Activated CD8-positive, alpha-beta T cell treated with anti-CD3 and anti-CD28 coated beads, Interleukin-2, amount 10 ng/mL, durations not matched to agents 7 days and 5 days (primary cell): ENCODE measurements at places on chromosomes 4 and X. TPM values are rescaled to one million over a fixed set of nuclear protein-coding genes. Genes with fewer than 3 reads are reported as not detected.

DNA sequence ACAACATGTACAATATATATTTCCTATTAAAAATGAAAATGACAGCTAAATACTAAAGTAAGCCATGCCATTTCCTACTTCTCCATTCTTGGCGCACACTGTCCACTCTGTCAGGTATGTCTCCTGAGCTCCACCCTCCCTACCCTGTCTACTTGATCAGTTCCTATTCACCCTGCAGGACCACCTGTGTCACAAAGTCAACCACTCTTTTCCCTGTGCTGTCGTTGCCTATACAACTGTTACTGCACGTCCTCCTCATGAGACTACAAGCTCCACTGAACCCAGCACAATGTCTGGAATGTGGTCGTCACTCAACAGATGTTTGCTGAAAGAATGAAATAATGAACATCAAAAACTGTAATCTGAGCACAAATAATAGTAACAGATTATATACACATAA, 54.9 kb downstream of the SLC9A7 start:
- no peaks in the 10 kb centered on the region for H3K27me3 ChIP-seq
- no peak overlapping the region for H3K4me3 ChIP-seq
- no peaks in the 10 kb centered on the region for H3K36me3 ChIP-seq
- DNase-seq, result no peak
- H3K4me1 ChIP-seq, result peaks cover 30% of the 10 kb centered on the region

GRCh38 chr4:7763788-7764187, 175.9 kb downstream of the AFAP1 start:
- H3K4me3 ChIP-seq, result no peak overlapping the region
- no peak for DNase-seq
- no peaks in the 10 kb centered on the region for H3K36me3 ChIP-seq
- peaks cover 23% of the 10 kb centered on the region for H3K4me1 ChIP-seq
- H3K27me3 ChIP-seq, result no peaks in the 10 kb centered on the region
- H3K27ac ChIP-seq, result no peak overlapping the region

DNA sequence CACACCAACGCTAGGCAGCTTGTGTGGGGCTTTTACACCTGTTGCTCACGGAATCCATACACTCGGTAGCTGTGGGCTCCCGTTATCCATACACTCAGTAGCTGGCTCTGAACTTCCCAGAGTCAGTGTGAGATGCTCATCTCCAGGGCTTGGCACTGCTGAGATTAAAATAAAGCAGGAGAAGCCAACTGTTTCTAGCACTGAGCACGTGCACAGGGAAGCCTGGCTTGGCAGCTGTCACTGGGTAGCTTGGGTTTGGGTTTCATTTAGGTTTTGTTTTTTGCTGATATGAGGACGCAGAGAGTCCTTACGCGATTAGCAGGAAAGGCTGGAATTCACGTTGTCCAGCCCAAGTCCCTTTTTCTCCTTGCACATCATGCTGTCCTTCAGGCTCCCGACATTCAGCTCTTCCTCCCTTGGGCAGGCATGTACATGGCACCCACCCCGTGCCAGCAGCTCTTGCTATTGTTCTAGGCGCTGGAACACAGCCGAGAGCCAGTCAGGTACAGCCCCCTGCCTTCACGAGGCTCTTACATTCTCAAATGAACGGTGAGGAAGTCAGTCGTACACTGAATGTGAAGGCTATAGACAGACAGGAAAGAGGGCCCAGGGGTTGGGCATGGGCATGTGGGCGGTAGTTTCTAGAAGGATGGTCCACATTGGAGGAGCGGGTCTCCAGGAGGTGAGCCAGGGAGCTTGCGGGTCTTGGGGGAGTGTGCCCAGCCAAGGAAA, 25.9 kb downstream of the NSG1 start:
- peaks cover 5% of the 10 kb centered on the region for H3K36me3 ChIP-seq
- DNase-seq, result no peak

- H3K27me3 ChIP-seq, result peaks cover 74% of the 10 kb centered on the region
- H3K36me3 ChIP-seq, result no peaks in the 10 kb centered on the region
- H3K27ac ChIP-seq, result no peak overlapping the region
Measured at GRCh38 chr4:122827879-122828601, 1.4 kb downstream of the FGF2 start.

GRCh38 chrX:17370191-17370590, 4.8 kb upstream of the NHS start:
- H3K36me3 ChIP-seq, result no peaks in the 10 kb centered on the region
- H3K27me3 ChIP-seq, result peaks cover 15% of the 10 kb centered on the region
- H3K4me3 ChIP-seq, result no peak overlapping the region
- no peaks in the 10 kb centered on the region for H3K4me1 ChIP-seq
- DNase-seq, result no peak

DNA sequence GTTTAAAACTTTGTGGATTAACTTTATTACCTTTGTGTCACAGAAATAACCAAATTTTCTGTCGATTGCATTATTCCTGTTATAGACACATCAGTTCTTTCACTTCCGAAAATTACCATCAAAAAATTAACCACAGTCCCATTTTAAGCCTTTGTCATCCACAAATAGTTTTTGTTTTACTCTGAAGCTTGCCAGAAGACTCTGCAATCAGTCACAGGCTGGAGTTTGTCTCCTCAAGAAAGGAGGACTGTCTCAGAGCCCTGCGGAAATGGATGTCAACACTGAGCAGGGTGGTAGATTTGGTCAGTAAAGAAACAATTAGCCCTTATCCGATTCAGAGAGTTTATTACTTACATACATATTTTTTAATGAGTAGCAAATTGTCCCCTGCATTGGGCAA, 20.1 kb upstream of the TCEAL4 start:
- H3K4me3 ChIP-seq, result no peak overlapping the region
- H3K4me1 ChIP-seq, result no peaks in the 10 kb centered on the region
- H3K27ac ChIP-seq, result no peak overlapping the region
- peaks cover 5% of the 10 kb centered on the region for H3K27me3 ChIP-seq
- no peak for DNase-seq

GRCh38 chrX:139803224-139803623, 95.3 kb upstream of the MCF2 start:
- no peak overlapping the region for H3K4me3 ChIP-seq
- H3K27me3 ChIP-seq, result no peaks in the 10 kb centered on the region
- H3K4me1 ChIP-seq, result no peaks in the 10 kb centered on the region

DNA sequence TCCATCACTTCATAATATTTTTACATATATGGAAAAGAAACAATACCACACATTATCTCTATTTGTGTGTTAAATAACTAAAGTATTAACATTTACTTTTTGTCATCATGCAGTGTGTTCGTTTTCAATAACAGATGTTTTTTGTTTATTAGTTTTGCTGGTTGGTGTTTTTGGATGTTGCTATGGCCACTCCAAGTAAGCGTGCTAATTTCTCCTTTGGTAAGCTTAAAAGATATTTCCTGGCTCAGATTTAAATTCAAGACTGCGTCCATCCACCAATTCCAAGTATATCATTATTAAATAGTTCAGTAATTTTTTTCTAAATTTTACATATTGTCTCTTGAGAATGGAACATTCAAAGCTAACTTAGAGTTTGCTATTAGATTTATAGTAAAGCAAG, 235.4 kb upstream of the IL1RAPL1 start:
- no peaks in the 10 kb centered on the region for H3K4me1 ChIP-seq
- H3K27ac ChIP-seq, result no peak overlapping the region
- no peak overlapping the region for H3K4me3 ChIP-seq

DNA sequence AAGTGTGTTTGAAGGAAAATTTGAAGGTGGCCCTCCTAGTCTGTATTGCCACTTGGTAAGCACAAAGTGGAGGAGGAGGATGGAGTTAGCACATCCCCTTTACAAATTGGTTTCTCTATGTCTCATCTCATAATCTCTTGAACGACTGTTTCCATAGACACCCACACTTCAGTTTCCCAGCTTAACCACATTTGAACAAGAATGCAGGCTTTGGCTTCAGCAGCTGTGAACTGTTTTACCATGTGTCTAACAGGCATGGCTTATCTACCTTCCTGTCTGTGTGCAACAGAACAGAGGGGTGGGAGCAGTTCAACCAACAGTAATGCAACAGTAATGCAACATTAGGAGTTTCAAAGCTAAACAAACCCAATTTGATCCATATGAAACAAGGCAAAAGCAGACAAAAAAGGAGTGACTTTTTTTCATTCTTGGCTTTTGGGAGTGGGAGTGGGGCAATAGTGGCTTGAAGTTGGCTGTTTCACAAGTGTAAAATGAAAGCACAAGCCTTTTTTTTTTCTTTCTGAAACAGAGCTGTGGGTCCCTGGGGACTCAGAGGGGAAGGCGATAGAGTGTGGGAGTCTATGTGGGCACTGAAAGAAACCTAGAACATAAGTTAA, 108.0 kb downstream of the ITM2A start:
- peak; percentile 75 for DNase-seq
- peaks cover 81% of the 10 kb centered on the region for H3K4me1 ChIP-seq
- peak overlapping the region; percentile 92 for H3K27ac ChIP-seq
- H3K4me3 ChIP-seq, result peak overlapping the region; percentile 65
- H3K27me3 ChIP-seq, result no peaks in the 10 kb centered on the region

DNA sequence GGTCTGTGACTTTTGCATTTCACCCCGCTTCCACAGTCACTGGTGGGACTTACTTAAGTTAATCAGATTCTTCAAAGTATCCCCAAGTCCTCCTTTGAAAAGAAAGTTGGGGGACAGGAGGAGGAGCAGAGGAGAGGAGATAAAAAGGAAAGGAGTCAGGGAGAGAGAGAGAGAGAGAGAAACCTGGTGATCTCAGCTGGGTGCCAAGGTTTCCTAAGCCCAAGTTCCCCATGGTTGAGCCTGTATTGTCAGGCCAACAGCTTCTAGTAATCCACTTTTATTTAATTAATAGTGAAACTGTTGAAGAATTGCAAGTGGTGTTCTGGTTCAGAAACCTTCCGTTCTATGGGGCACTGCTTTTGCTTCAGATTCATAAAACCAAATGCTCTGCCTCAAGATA, 91.6 kb downstream of the AR start:
- no peaks in the 10 kb centered on the region for H3K36me3 ChIP-seq
- no peak overlapping the region for H3K27ac ChIP-seq
- no peak overlapping the region for H3K4me3 ChIP-seq
- no peaks in the 10 kb centered on the region for H3K4me1 ChIP-seq

GRCh38 chr4:147772459-147772969, 40.6 kb downstream of the ARHGAP10 start:
- no peaks in the 10 kb centered on the region for H3K4me1 ChIP-seq

GRCh38 chr4:47698837-47699236, 139.0 kb downstream of the CORIN start:
- no peaks in the 10 kb centered on the region for H3K36me3 ChIP-seq
- H3K4me1 ChIP-seq, result no peaks in the 10 kb centered on the region
- no peak overlapping the region for H3K4me3 ChIP-seq
- no peak overlapping the region for H3K27ac ChIP-seq
- H3K27me3 ChIP-seq, result peaks cover 43% of the 10 kb centered on the region

DNA sequence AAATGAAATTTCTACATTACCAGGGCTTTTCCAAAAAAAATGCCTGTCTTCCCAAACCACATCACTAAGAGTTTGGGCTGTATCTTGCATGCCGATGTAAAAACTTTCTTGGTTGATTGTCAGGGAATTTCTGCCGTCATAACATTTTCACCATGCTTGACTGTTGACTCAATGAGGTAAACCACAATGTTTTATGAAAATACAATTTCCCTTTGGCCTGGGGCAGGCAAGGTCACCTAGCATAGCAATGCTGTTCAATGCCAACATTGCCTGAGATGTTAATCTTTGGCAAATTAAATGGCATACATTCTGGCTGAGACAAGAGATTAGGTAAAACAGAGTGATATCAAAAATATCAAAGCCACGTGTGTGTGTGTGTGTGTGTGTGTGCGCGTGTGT, 137.1 kb upstream of the TBL1X start:
- no peaks in the 10 kb centered on the region for H3K36me3 ChIP-seq
- no peak overlapping the region for H3K4me3 ChIP-seq
- no peak overlapping the region for H3K27ac ChIP-seq
- H3K4me1 ChIP-seq, result peaks cover 6% of the 10 kb centered on the region
- DNase-seq, result no peak

- peaks cover 6% of the 10 kb centered on the region for H3K4me1 ChIP-seq
- peaks cover 15% of the 10 kb centered on the region for H3K36me3 ChIP-seq
- no peaks in the 10 kb centered on the region for H3K27me3 ChIP-seq
Measured at GRCh38 chrX:53374923-53375322, 47.5 kb downstream of the SMC1A start.

DNA sequence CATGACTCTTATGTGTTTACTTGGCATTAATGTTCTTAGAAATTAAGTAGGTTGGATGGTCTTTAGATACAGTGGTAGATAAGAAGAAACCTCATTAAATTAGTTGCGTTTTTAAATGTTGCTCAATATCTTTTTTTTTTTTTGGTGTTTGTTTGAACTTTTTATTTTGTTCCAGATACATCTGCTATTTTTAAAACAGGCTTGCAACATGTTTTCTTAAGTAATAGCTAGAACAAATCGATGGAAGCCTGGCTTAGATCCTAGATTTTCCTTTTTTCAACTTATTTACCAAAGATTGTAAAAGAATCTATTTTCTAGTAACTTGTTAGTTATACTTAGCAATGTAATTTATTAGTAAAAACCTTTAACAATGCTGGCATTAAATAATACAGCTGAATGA, 9.3 kb downstream of the CNKSR2 start:
- H3K4me1 ChIP-seq, result peaks cover 7% of the 10 kb centered on the region
- no peaks in the 10 kb centered on the region for H3K36me3 ChIP-seq
- DNase-seq, result no peak
- no peak overlapping the region for H3K4me3 ChIP-seq
- no peak overlapping the region for H3K27ac ChIP-seq
- no peaks in the 10 kb centered on the region for H3K27me3 ChIP-seq

GRCh38 chr4:67568820-67569219, 10.3 kb downstream of the STAP1 start:
- H3K27ac ChIP-seq, result no peak overlapping the region
- peaks cover 28% of the 10 kb centered on the region for H3K4me1 ChIP-seq
- no peak overlapping the region for H3K4me3 ChIP-seq
- DNase-seq, result no peak

GRCh38 chrX:15947648-15948317, 93.2 kb upstream of the AP1S2 start:
- H3K4me3 ChIP-seq, result no peak overlapping the region
- H3K4me1 ChIP-seq, result no peaks in the 10 kb centered on the region
- no peak overlapping the region for H3K27ac ChIP-seq

The ARMCX4 gene
- 1.5 TPM for total RNA-seq

The CXCL3 gene
- not detected for total RNA-seq

The ASB12 gene
- total RNA-seq, result not detected

The NOP14 gene
- 52.3 TPM for total RNA-seq

The FHIP1A gene
- total RNA-seq, result not detected

The VCX3B gene
- total RNA-seq, result not detected

The ATP1B4 gene
- total RNA-seq, result not detected
